SW 1271 (cell line): ENCODE measurements at places on chromosomes 11 and 22.

- no peak for DNase-seq
These were observed 9.1 kb downstream of the FLRT1 start for GRCh38 chr11:64044730-64045393.

DNA sequence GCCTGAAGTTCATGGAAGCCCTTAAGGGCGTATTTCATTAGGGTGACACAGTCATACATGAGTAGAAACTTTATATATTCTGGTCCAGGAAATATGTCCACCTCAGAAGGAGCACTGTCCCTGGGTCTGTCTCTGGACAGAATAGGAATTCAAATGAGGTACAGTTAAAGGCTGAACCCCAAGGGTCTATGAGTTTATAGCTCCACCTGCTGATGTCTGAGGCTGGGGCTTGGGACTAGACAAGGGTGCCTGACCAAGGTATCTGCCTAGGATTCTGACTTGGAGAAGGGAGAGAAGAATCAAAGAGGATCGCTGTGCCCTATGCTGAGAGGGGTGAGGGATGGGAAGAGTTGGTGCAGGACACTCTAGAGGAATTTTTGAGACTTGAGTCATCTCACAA, 14.9 kb downstream of the HEPHL1 start:
- DNase-seq = no peak

DNA sequence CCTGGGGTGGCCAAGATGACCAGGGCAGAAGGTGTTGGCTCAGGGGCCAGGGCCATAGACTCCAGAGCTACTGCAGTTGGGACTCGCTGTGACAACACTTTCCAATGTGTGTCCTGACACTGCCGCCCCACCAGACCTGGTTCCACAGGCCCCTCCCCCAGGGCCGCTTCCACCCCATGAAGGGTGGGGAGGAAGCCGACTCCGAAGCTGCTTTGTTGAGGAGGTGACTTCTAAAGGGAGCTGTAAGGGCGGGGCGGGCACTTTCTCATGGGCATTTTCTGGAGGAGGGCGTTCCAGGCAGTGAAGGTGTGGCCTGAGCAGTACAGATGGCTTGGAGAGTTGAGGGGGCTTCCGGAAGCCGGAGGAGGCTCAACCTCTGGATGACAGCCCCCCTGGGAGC, 6.3 kb downstream of the FGF3 start:
- no peak for DNase-seq

DNA sequence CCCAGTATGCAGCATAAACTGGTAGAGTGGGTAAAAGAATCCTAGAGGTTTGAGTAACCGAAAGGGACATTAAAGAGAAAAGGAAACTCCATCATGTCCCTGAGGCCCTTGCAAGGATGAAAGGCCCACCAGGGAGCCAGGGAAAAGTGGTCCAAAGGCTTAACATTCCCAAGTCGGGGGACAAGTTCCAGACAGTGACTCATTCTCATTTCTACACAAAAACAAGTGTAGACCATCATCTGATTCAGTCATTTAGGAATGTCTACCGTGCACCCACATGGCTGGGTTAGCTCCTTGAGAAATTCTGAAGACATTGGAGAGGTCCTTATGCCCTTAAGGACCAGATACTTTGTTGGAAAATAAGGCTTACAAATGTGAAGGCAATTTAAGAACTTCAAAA, 4.8 kb upstream of the NOX4 start:
- DNase-seq = peak; percentile 41

DNA sequence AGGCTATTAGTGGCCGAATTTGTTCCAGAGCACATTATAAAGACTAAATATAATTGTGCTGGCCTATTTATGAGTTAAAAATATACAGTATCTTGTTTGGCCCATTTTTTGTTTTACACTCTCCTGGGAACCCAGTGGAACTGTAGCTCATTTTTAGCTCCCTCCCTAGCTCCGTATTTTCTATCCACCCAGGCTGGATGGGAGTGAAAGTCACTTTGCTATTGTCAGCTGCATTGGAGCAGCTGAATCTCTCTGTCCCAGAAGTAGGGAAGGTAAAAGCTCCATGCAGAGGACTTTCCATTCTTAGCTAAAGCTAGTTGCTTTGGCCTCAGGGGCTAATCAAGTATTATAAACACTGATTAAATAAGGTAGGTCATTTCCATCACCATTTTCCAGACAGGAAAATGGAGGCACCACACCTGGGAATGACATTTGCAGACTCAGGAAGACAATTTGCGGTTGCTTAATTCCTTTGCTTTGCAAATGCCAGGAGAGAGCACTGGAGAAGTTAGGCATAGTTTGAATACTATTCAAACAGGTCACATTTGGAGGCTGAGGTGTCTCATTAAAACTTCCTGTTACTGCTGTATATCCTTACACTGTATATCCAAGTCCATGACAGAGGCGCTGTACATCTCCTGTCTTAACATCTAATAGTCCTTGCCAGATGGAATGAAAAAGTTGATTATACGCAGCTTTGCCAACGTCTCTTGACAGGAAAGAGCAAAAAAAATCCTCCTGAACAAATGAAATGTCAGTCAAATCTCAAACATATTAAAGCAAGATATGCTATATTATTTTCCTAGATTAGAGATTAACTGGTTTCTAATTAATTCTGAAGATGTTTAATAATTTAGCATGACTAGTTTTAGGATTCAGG, 338.1 kb upstream of the KIRREL3 start:
- DNase-seq = no peak

DNA sequence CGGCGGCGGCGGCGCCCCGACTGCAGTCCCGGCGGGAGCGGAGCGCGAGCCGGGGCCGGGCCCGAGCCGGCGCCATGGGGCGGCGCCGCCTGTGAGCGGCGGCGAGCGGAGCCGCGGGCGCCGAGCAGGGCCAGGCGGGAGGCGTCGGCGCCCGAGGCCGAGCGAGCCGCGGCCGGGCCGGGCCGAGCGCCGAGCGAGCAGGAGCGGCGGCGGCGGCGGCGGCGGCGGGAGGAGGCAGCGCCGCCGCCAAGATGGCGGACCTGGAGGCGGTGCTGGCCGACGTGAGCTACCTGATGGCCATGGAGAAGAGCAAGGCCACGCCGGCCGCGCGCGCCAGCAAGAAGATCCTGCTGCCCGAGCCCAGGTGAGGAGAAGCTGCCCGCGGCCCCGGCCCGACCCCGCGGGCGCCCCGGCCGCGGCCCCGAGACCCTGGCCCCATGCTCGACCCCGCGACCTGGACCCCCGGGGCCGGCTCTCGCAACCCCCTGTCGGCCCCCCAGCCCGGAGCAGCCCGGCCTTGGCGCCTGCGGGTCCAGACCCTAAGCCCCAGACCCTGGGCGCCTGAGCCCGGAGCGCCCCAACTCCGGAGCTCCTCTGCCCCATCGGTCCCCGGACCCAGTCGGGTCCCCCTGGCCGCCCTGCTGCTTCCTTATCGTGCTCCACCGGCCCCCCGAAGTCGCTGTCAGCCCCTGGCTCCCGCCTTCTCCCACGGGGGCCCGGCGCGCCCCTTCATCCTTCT, at the start of gene GRK2:
TSS of gene GRK2 (plus strand) at position 25 of the 739 bp plus-strand sequence. CDS start at position 252, 227 bp downstream.
- DNase-seq = no peak

GRCh38 chr22:43375951-43376455, 32.8 kb upstream of the SCUBE1 start:
- no peak for DNase-seq
